ENCODE measurements at places on chromosomes 7 and 10.

GRCh38 chr10:76047521-76047920, 616.1 kb downstream of the LRMDA start:
- no peak for DNase-seq

- DNase-seq, result no peak
Observed at GRCh38 chr7:64516451-64516850, 46.4 kb downstream of the ZNF680 start.

- no peak for DNase-seq
Observed at GRCh38 chr10:69831231-69831855, 29.6 kb downstream of the COL13A1 start.

DNA sequence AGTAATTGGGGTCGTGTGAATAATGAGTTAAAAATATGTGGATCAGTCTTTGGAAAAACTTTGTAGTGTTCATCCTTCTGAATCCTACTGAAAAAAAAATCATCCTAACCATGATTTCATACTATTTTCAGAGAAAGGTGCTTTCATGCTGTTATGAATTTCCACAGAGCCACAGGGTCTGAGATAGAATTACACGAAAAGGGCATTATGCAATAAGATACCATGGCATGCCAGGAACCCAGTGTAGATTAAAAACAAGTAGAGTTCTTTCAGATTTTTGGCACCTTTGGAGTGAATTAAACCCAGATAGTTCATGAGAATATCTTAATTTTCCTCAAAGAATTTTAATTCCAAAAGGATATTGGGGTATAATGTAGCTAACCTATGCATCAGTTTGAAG, 47.5 kb upstream of the AGMO start:
- DNase-seq, result no peak

DNA sequence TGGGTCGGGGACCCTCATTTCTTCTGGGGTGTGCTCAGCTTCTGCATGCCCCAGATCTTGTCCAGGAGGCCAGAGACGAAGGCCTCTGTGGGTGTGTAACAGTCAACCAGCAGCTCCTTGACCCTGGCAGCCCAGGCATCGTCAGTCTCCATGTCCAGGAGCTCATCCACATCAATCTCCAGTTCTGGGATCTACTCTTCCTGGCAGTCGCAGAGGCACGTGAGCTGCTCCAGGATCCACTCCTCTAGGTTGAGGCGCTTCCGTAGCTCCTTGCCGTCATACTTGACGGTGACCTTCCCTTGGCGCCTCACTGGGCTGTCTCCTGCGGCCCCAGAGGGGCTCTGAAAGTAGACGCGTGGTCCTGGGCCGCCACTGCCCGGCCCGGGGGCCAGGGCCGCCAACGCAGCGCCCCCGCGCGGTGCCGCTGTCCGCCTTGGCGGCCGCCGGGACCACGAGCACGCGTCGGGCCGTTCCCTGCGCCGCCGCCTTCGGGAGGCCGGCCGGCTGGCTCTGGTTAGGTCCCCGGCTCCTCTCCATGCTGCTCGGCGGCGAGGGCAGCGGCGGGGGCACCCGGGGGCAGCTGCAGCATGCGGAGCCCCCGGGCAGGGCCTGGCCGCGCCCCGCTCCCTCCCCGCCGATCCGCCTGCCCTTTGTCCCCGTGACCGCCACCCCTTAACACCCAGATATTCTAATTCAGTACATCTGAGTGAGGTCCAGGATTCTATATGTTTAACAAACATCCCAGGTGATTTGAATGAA, 170.5 kb downstream of the SEPTIN7 start:
- DNase-seq, result no peak

- no peak for DNase-seq
Observed at GRCh38 chr10:30197186-30197585, 137.8 kb upstream of the JCAD start.

GRCh38 chr7:141974831-141975230, 1.3 kb upstream of the TAS2R38 start:
- DNase-seq, result peak; percentile 43

DNA sequence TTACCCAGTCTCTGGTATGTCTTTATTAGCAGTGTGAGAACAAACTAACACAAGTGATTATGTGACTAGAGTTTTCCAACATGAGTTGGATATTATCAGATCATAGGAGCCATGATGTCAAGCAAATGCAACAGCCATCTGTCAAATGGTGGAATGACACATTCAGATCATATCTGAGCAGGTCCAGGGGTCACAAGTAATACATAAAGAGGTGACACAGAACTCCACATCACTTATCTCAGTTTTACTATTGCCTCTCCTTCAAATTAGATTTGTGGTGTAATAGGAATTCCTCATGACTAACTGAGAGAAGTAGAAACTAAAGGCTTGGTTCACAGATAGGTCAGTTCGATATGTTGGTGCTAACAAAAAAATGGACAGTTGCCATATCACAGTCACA, 12.2 kb upstream of the SAMD9L start:
- DNase-seq, result no peak

DNA sequence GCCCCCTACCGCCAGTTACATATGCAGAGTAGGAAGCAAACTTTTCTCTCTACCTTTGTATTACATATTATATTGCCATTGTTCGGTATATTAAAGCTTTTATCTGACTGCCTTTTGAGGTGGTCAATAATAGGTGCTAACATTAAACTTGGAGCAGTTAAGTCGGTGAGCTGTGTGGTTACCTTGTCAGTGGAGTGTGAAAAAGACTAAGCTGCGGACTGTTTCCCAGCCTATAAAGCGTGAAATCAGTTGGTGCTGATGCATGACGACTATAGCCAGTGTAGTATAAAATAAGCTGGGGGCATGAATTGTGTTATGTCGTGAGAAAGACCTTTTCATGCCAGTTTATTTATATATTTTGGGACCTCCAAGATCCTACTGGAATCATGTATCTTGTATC, 33.7 kb downstream of the R3HCC1L start:
- DNase-seq, result no peak

- DNase-seq, result no peak
Observed at GRCh38 chr10:86167762-86168128, 198.8 kb downstream of the GRID1 start.

DNA sequence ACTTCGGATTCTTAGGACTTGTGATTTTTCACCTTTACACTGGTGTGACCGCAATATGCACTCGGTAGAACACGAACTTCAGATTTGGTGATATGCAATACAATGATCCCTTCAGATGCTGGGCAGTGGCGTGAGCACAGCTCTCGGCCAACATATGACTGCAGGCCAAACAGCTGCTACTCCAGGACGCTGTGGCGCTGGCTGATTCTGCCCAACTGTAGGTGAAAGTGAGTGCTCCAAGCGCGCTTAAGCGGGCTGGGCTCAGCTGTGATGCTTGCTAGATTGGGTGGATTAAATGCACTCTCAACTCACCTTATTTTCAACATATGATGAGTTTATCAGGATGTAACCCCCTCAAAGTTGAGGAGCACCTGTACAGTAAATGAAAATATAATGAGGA, 137.6 kb upstream of the RET start:
- DNase-seq, result no peak

- DNase-seq, result no peak
Observed at GRCh38 chr10:63760034-63760707, 239.0 kb downstream of the REEP3 start.

- peak; percentile 1 for DNase-seq
Observed at GRCh38 chr7:25669961-25670841, 441.9 kb upstream of the NPVF start.

DNA sequence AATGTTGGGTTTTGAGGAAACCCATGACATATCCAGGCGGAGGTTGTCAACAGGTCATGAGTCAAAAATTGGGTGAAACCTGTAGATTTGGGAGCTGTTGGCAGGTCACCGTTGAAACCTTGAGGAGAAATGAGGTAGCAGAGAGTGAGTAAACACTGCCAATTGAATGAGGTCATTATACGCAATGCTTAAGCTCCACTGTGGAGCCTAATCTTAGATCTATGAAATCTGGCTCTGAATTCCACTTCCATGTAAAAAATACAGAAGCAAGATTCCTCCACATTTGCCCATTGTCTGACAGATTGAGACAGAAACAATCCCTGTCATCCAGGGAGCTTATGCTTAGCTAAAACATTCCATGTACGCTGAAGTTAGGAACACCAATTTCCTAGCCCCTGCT, 76.0 kb upstream of the IL6 start:
- DNase-seq, result no peak

- no peak for DNase-seq
Observed at GRCh38 chr7:18901351-18901750, 216.1 kb downstream of the TWIST1 start.

DNA sequence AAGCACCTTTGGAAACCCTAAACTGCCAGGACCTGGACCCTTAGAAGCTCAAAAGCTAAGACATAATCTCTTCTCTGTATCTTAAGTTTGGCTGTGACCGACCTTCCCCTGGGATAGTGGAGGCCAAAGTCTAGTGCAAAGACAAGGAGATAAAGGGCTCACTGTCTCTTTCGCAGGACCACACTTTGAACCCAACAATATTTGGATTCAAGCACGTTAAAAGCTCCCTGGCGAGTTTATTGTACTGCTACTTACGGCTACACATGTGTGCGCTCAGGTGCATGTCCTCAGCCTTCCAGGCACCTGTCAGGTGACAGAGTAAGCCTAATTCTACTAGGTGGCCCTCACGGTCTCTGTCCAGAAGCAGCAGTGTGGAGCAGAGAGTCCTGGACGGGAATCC, 55.9 kb downstream of the PNLIPRP2 start:
- no peak for DNase-seq

GRCh38 chr7:31096198-31096876, 44.2 kb downstream of the ADCYAP1R1 start:
- no peak for DNase-seq

DNA sequence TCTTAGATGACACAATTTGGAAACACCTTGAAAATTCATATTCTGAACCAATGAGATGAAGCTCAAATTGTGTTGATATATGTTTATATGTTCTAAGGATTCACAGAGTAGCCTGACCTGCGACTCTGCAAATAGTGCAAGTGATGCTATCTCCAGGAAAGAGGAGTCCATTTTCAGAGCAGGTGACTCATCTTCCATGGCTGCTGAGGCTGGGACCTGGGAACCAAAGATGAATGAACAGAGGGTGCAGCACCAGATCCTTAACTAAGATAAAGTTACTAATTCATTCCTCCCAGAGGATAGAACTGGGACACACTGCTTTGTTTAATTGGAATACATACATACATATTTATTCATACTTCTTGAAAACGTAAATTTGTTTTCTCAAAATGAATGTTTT, 240.6 kb upstream of the SEMA3C start:
- peak; percentile 20 for DNase-seq

GRCh38 chr7:65988084-65988483, 6.1 kb upstream of the GUSB start:
- DNase-seq, result peak; percentile 13

DNA sequence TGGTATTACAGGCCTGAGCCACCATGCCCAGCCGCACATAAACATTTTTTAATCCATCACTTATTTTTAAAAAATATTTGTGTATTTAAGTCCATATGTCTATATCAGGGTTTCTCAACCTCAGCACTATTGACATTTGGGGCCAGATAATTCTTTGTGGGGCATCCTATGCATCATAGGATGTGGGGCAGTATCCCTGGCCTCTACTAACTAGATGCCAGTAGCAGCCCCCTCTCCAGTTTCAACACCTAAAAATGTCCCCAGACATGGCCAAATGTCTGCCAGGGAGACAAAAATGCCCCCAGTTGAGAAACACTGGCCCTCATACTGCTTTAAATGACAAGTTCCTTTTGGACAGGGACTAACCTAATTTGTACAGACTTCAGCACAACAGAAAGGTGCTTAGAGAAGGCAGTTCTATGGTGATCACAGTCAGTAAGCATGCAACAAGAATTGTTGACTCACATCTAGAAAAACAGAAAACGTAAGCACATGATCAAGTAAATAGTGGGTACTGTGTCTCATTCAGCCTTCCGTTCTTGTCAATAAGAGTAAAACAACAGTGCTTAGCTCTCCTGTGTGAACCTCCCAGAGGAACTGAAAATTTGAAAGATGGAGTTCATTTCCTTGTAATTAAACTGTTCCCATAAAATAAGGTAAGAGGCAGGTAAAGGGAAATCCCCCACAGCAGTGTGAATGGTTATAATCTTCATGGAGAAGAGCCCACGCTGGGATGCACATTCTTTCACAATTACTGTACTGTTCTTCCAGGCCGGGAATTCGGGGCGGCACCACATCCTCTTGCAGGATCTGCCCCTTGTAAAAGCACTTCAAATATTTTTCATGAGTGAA, 17.3 kb upstream of the ADRB1 start:
- DNase-seq, result peak; percentile 93

- DNase-seq, result peak; percentile 30
Observed at GRCh38 chr10:119177708-119178371, 772 bp downstream of the PRDX3 start.

DNA sequence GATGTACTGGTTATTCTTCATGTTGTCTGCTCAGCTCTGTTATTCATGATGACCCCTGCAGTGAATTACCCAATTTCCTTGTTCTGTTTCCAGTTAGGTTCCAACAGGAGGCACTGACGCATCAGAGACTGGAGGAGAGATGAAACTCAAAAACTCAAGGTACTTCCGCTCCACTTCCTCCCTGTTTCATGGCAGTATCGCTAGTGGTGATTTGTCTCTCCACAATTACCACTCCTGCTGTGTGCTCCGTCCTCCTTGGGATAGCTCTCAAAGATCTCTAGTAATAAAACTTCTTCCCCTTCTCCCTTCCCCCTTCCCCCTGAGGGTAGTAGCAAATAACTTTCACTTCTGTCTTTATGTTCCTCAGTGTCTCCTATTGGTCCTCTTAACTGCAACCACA, 107.4 kb upstream of the ABCB5 start:
- peak; percentile 7 for DNase-seq

All from bronchial epithelial cell (primary cell).